ENCODE measurements at places on chromosomes 4 and X.

GRCh38 chr4:21901831-21902230 is 46.7 kb downstream of the KCNIP4 start:
- DNase-seq, result no peak

DNA sequence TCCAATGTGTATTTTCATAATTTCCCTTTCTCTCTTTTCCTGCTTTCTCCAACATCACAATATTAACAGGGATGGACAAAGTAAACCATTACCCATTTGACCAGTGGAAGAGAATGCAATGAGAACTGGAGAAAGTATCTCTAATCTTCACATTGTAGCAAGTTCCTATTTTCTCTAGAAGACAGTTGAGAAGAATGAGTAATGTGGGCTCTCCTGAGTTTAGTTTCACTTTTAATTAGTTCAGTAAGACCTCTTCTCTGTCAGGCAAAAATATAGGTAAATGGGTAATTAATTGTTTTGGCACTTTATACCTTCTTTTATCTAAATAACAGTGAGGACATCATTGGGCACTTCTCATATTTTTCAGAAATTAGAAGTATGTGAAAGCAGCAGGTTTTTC is 602.0 kb downstream of the GLUD2 start:
- no peak for DNase-seq

DNA sequence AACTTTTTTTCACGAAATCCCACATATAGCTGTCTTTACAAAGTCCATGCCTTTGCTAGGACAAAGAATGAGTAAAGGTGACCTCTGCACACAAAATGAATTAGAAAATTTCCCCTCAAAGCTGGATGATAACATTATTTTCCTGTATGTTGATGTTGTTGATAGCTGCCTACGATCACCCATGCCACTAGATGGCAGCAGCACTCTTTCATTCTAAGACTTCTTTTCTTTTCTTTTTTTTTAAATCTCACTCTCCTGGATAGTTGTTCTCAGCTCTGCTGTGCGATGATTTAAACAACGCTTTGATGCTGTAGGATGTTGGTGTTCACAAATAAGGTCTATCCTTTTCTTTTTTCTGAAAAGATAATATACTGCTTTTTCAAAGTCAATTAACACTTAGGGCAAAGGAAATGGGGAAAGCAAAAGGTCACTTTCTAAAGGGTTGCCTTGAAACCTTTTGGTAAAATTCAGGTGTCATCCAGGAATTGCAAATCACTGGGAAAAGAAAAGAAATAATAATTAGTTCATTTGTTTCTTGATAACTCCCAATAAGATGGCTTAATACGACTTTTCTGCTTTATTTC is 266.8 kb downstream of the C4orf33 start:
- peak; percentile 49 for DNase-seq

- DNase-seq, result no peak
Observed at GRCh38 chr4:38751341-38752010, 31.3 kb downstream of the TLR10 start.

GRCh38 chr4:38800366-38800765 is 4.2 kb downstream of the TLR1 start:
- DNase-seq, result no peak

DNA sequence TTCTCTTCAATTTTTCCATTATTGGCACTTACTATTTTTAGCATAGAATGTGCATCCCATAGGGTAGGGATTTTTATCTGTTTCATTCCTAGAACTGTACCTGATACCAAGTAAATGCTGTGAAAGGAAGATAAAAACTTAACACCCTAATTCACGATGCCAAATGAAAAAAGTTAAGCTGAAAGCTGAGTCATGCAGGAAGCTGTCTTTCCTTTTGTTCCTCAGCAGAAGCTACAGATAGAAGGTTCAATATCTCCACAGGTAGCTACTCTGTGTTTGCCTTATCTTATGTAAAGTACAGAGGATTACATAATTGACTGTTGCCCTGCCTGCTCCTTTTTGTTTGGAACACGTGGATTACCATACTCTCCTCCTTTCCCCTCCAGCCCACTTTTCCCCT is 77.0 kb downstream of the LRP2BP start:
- no peak for DNase-seq

DNA sequence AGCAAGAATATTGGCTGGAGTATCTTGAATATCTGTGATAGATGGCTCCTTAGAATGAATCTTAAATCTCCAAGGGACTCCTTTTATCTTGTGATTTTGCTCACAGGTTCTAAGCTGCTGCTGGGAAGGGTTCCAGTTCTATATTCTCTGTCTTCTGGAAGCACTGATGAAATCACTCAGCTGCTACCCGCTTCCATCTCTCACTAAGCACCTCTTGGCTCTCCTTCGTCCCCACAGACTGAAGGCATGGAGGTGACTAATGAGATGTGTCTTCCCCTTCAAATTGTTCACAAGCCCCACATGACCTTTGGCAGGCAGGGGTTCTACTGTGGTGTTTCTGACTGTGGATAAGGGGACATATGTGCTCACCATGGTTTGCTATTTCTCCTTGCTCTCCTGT is 75.9 kb downstream of the C4orf51 start:
- DNase-seq, result no peak

DNA sequence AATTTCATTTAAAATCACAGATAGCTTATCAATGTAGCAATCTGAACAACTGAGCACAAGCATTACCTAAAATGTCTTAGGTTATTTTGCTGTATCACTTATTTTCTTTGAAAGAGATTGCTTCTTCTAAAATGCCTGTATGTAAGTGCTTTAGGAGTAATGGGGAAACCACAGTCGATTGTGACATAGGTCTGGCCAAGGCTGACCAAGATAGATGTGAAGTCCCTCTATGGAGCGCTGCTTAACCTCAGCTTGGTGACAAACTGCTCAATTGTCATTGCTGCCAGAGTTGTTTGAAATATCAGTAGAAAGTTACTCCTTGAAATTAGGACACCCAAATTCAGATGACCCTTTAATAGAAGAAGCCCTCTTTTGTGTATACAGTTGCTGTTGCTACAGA is 401.9 kb upstream of the NDST4 start:
- DNase-seq, result no peak

GRCh38 chr4:176359590-176359989 is 39.8 kb downstream of the SPCS3 start:
- no peak for DNase-seq

DNA sequence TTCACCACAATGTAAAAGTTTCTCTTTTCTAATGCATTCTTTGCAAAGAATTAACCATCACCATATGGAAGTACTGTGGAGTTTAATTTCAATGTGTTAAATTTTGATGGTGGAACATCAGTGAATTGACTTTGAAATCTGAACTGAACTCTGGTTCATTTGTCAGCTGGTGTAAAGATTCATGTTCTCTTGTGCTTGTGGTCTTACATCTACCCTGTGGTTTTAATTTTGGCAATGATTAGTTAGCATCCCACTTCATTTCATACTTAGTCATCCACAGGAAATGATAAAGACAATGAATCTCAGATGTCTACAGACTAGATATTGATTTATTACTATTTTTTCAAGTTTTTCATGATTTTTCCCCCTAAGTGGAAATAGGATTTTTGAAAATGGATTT is 77.8 kb downstream of the GRID2 start:
- DNase-seq, result no peak

GRCh38 chrX:135740681-135741149 is 27.3 kb downstream of the CT45A1 start:
- DNase-seq, result peak; percentile 53

DNA sequence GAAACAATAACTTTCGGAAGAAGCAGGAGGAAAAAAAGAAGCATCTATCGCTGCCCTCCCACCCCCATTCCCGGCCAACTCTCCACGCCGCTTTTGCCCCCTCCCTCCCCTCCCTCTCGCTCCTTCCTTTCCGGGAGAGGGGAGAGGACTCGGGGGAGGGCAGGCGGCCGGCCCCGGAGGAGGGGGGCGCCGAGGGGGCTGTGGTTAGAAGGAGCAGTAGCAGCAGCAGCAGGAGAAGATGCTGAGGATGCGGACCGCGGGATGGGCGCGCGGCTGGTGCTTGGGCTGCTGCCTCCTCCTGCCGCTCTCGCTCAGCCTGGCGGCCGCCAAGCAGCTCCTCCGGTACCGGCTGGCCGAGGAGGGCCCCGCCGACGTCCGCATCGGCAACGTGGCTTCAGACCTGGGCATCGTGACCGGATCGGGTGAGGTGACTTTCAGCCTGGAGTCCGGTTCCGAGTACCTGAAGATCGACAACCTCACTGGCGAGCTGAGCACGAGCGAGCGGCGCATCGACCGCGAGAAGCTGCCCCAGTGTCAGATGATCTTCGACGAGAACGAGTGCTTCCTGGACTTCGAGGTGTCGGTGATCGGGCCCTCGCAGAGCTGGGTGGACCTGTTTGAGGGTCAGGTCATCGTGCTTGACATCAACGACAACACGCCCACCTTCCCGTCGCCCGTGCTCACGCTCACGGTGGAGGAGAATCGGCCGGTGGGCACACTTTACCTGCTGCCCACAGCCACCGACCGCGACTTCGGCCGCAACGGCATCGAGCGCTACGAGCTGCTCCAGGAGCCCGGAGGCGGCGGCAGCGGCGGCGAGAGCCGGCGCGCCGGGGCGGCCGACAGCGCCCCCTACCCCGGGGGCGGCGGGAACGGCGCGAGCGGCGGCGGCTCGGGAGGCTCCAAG is 1.3 kb downstream of the PCDH7 start:
- no peak for DNase-seq

DNA sequence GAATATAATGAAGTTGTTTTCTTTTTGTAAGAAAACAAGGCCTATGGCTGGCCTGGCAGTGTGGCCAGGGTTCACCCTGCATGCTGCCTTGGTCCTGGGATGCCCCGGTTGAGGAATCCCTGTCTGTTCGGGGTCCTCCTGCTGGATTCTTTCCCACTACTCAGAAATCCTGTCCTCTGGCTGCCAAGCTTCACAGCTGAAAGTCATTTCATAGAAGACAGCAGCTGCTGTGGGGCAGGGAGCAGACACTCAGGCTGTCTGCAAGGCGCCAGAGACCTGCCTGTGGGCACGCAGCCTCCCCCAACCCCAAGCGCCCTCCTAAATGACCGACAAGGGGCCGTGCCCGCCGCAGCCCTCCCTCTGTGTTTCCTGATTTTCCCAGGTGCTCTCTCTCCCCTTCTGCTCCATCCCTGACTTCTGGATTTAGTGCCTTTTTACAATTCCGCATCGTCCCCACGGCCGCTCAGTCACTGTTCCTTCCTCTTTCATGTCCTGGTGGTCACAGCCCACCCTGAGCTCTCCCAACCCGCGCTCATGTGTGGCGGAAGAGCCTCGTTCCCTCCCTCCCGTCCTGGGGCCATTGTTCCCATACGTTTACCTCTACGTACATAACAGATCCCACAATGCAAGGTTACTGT is 27.5 kb downstream of the ZFYVE28 start:
- no peak for DNase-seq

- no peak for DNase-seq
Observed at GRCh38 chr4:182494103-182494502, 250.9 kb downstream of the TENM3 start.

- DNase-seq, result no peak
Observed at GRCh38 chr4:7132730-7133582, 59.4 kb upstream of the SORCS2 start.

GRCh38 chr4:5990446-5991160 is 27.6 kb downstream of the C4orf50 start:
- DNase-seq, result no peak

GRCh38 chrX:13747836-13748235 is 13.3 kb downstream of the OFD1 start:
- DNase-seq, result peak; percentile 53

- no peak for DNase-seq
Observed at GRCh38 chrX:102008901-102009300, 77.1 kb upstream of the ZMAT1 start.

DNA sequence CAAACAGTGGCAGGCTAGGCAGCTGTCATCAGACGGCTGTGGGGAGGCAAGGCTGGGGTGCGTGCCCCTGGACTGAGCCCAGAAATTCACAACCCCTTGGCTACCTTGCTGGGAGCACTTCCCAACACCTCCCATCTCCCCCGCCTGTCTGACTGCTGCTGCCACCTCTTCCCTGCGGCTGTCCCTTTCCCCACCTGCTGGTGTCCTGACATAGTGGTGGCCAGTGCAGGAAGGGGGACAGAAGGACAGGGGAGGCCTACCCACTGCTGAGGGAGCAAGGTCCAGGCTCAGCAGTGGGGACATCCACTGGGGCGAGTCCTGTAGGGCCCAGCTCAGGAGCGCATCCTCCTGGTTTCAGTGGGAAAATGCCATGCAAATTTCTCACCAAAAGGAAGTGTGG is 3.4 kb downstream of the ABCD1 start:
- DNase-seq, result no peak

DNA sequence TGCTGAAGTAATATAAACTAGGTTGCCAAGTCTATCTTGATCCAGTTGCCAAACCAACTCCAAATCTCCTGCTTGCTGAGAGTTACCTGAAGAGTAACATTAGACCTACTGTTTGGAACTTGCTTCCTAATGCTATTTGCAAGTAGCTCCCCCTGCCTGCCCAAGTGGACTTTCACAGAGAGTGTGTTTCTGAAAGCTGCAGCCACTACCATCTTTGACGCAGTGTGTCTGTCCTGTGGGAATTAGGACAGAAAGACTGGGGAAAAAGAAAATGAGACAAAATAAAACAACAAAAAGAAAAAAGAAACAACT is 195.0 kb upstream of the HS3ST1 start:
- peak; percentile 10 for DNase-seq

- DNase-seq, result no peak
Observed at GRCh38 chr4:157141976-157142375, 66.0 kb downstream of the GLRB start.

GRCh38 chr4:7646384-7647061 is 211.8 kb upstream of the PSAPL1 start:
- no peak for DNase-seq

DNA sequence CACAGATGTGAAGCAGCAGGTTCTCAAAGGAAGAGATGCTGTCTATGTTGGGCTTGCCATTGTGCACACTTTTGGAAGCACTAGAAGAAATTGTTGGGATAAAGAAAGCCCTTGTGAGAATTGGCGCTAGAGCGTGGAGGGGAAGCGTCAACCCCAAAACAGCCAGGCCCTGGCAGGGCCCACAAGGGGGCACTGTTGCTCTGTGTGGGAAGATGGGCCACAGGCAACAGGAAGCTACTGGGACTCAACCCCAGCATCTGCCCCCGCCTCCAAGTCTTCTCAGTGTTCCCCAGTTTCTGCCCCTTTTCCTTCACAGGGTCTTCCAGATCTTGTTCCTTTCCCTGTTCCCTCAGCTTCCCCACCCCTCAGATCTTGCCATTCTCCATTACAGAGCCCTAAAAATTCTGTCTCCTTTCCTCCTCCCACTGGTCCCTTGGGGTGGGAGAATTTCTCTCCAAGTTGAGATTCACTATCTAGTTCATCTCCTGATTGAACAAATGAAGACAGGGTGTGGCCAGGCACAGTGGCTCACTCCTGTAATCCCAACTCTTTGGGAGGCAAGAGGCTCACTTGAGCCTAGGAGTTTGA is 85.5 kb downstream of the STARD8 start:
- DNase-seq, result peak; percentile 66

DNA sequence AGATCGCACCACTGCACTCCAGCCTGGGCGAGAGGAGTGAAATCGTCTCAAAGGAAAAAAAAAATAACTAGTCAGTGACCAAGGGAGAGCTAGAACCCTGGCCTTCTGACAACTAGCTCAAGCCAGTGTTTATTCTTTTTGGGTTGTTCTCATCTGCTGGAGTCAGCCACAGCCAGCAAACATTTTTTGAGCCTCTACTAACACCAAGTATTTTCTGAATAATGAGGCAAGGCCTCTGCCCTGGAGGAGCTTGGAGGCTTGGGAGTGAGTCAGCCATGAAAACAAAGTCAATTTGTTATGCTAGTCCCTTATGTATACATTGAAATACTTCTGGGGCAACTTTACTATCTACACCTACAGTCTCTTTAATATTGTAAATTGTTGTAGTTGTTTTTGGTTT is 46.5 kb downstream of the TMA16 start:
- DNase-seq, result no peak

Data from CD4-positive, alpha-beta T cell treated with Interleukin-6 for 4 hours (primary cell).